ENCODE measurements at places on chromosomes 2 and 18. TPM values are rescaled to one million over a fixed set of nuclear protein-coding genes. Genes with fewer than 3 reads are reported as not detected.
A peak's percentile ranks its signal among the peaks of the same experiment; 100 is the strongest.

- DNase-seq: no peak
Measured at GRCh38 chr18:46040747-46041104, 31.3 kb downstream of the PSTPIP2 start.

DNA sequence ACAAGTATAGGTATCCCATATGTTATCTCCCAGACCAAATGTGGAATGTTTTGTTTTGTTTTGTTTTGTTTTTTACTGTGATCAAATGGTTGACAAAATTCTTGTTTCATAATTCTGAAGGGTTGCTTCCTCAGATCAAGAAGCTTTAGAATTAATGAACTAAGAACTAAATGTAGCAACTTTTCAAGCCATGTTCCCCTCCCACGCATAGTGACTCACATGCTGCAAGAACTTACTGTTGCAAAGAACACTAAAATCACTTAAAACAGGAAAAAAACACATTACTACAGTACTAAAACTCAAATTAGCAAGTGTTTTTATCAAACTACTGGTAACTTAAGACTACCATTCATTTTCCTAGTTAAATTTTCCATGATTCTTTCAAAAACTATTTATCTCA lies 30.6 kb downstream of the HNRNPLL start:
- no peak for DNase-seq

- DNase-seq: no peak
Measured at GRCh38 chr2:53127061-53127650, 640.4 kb upstream of the CHAC2 start.

DNA sequence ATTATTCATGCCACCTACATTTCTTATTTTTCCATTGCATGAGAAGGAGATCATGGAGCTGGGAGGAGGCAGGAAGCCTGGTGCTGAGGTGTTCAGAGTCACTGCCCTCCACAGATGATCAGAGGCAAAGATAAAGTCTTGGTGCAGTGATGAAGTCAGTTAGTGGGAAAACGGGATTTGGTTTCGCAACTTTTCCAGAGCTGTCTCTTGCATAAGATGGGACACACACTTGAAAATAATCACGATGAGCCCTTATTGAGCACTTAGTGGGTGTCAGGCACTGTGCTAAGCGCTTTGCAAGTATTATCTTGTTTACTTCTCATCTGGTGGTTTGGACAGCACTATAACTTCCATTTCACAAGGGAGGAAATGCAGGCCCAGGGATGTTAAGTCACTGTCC lies 222.1 kb upstream of the SMAD2 start:
- DNase-seq: no peak

DSG3 gene
- total RNA-seq: not detected

DNA sequence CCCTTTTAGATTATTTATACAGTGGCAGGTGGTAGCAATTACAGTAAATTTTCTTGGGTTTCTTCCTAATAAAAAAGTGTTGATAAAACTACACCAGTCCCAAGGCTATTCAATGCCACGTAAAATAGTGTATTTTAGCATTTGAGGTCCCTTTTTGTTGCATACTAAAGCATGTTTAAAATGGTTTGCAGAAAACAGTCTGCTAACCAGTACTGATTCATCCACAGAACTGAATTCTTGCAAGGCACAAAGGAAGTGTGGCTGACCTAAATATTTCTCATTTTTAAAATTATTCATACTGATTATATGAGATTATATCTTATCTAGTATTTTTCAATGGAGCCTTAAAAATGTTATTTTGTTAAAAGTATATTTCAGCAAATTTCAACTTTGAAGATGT lies 98.1 kb downstream of the SMAD2 start:
- no peak for DNase-seq

DNA sequence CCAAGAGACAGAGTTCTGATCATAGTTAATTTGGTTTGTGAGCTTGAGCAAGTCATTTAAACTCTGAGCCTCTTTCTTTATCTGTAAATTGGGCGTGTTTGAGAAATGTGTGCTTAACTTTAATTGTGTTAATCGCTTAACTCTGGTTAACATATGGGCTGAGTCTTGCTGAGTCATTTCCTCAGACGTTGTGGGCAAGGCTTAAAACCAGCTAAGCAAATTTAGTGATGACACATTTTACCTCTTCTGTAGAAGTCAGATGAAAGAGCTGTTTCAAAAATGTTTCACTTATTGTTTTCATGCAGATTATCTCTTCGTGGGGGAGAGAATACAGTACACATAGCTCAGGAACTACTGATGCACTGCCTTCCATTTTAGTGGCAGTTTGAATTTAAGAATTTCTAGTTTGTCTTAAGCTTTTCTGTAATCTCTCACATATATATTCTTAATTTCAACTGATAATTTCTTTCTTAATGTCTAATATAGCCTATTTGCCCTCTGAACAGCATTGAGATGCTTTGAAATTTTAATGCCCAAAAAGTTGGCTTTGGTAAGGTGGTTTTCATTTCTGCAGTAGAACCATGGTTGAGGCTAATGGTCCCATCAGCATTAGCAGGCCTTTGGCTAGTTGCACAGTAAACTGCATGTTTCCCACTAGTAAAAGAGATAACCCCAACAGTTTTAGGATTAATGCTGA lies 34.9 kb downstream of the RAB10 start:
- DNase-seq: no peak

DNA sequence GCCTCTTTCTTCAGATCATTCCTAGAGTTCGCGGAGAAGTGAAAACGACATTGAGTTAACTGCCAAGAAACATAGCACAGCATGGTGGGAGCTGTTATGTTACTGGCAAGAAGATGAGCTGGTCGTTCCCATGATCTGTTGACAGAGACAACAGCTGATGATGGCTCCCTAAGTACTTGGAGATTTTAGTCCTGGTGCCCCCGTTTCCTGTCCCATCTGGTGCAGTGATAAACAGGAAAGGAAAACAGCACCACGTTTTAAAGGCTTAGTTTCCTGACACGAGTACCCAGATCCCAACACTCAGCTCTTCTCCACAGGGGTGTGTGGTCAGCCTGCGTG lies 56.4 kb upstream of the KCNG2 start:
- no peak for DNase-seq

DNA sequence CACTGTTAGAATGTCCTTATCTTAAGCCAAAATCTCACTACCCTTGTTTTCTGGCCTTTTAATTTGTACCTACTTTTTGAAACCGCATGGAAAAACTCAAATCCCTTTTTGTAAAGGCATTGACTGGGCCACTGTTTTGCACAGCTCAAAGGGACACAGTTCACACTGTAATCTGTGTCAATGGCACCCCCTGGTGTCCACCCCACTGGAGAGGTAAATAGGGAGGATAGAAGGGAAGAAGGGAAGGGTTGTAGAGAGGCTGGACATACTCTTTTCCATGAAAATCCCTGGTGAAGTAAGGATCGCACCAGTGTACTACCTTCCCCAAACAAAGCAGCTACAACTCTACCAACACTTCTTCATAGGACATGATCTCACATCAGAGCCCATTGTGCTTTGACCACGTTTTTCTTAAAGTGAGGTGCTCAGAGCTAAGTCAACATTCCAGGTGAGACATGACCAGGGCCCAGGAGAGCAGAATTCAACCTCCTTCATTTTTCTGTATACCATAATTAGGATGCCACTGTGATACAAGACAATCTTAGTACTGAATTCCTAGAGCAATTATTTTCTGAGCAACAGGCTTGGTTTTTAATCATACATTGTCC lies 92.4 kb upstream of the RMDN2 start:
- peak; percentile 91 for DNase-seq

DNA sequence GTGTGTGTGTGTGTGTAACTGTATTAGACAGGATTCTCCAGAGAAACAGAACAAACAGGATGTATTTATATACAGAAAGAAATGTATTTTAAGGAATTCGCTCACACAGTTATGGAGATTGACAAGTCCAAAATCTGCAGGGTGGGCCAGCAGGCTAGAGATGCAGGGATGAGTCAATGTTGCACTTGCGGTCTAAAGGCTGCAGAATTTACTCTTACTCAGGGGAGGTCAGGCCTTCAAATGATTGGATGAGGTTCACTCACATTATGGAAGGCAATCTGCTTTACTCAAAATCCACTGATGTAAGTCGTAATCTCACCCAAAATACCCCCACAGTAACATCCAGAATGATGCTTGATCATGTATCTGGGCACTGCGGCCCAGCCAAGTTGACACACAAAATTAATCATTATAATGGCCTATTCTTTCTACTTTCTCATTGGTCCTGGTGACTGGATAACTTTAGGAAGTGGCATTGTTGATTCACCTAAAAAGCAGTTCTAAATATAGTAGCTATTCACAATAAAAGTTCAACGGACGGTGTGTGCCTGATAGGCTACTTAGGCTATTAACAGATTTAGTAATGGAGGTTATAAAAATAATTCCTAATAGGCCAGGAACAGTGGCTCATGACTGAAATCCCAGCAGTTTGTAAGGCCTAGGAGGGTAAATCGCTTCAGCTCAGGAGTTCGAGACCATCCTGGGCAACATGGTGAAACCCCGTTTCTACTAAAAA lies 40.6 kb upstream of the ACYP2 start:
- DNase-seq: no peak
